Stomach (tissue), 19 donors: ENCODE measurements at places on chromosomes 3 and 15. TPM values are rescaled to one million over a fixed set of nuclear protein-coding genes. Genes with fewer than 3 reads are reported as not detected.

Gene ATP2B2
- total RNA-seq: not detected

Gene CLRN1
- total RNA-seq: not detected

Gene NR2E3
- 1.3 TPM for total RNA-seq

Gene MAP1A
- 10.1 TPM for total RNA-seq

Gene DAZL
- 0.18 TPM for total RNA-seq

Gene MESP2
- total RNA-seq: not detected

Gene LRRC28
- 39.3 TPM for total RNA-seq

Gene CCDC9B
- total RNA-seq: 0.58 TPM

Gene SENP8
- total RNA-seq: 2.2 TPM

Gene ANP32A
- total RNA-seq: 34.4 TPM

Gene GRM7
- total RNA-seq: not detected
